ENCODE measurements at places on chromosomes 16 and 17.

DNA sequence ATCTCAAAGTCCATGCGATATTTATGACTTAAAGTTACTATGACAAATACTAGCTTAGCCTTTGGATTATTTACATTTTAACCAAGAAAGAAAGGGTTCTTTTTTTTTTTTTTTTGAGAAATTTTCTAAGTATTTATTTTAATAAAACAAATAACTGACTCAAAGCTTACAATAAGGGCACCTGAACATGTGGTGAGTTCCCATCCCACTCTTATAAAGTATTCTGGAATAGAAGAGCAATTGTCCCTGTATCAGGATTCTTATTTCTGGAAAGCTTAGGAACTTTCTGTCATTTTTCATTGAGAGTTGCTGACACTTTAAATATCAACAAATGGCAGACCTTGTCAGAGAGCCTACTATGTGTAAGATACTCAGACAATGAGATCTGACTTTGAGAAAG, 686.1 kb upstream of the SOX9 start:
- DNase-seq, result no peak

DNA sequence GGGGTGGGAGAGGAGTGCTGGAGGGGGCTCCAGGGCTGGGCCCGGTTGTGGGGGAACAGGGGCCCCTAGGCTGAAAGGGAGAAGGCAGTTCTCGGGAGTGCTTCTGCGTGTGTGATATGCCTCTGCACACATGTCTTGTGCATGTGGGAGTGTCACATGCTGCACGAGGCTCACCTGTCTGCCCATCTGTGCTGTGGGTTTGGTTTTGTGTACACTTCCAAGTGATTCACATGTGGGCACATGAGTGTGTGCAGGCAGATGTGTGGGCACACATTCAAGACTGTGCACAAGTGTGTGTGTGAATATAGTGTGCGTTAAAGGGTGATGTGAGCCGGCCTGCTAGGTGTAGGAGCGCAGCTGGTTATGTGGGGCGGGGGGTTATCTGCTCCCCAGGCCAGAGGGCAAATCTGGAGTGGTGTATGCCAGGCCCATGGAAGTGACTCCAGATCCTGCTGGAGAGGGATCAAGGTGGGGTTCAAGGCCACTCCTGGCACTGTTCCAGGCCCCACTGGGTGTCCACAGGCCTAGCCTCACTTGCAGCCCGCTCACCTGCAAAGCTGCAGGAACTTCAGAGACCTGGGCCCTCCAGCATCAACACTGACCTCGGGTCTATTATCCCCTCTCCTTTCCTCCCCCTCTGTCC, 3.8 kb upstream of the BAHCC1 start:
- no peak for DNase-seq

- DNase-seq, result no peak
Measured at GRCh38 chr16:82643136-82643535, 16.4 kb downstream of the CDH13 start.

DNA sequence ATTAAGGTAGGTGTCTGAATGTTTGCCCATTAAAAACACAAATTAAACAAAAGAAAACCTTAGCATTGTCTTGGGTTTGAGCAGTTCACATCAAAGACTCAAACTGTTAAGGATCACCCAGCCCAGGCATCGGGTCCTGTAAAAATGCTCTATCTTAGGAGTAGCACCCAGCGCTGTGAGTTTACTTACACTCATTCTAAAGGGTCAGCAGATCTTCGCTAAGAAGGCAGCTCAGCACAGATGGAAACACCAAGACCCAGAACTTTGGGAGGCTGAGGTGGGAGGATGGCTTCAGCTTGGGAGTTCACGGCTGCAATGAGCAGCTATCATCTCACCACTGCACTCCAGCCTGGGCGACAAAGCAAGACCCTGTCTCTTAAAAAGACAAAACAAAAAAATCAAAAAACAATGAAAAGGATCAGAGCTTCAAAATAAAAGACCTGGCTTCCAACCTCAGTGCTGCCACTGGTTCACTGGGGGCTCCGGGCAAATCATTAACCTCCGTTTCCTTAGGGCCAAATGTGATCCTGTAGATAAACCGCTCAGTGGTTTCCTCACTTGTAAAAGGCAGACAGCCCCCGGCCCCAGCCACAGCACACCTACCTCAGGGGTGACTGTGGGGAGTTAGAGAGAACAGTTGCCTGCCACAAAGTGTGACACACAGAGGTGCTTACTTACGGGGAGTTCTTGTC, 11.1 kb downstream of the COG1 start:
- no peak for DNase-seq

DNA sequence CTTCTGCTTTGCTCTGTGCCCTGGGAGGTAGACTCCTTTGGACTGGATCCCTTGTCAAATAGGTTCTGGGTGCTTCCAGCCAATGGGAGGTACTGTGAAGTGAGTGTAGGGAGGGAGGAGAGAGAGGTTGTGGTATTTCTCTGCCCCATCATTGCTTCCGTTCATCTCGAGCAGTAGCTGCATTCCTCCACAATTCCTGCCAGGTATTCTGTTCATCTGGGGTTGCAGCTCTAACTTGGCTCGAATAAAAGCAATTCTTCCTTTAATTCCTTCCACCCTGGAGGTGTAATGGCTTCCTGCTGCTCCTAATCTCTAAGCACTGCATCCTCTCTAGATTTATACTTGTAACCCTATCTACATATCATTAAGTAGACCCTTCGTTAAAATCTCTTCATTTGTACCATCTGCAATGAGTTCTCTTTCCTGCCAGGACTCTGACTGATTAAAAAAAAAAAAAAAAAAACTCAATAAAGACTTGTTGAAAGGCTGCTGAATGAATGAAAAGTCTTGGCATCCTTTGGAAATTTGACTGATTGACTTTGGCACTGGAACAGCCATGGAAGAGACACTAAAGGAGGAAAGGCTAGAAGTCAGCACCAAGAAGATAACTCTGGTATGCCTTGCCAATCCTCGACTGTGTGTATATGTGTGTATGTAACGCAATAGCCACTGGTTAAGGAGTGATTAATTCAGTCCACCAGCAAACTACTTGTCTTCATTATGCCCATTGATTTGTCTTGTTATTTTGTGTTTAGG, 616.9 kb upstream of the SOX9 start:
- no peak for DNase-seq

DNA sequence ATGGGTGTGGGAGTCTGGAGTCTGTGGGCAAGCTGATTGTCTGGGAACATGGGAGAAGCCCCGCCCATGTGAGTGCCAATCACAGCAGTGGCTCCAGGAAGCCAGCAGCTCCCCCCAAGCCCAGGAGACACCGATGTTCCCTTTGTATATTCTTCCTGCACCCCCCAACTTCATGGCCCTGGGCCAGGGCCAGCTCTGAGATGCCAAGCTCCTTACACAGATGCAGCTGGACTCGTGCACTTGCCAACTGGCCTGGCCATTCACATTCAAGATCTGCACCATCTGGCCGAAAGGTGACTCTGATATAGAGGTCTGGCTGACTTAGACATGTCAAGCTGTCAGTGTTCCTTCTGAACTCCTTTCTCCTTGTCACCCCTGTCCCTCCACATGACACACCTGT, 50.5 kb downstream of the CACNG5 start:
- no peak for DNase-seq

- no peak for DNase-seq
Measured at GRCh38 chr16:52229471-52229870, 317.5 kb downstream of the TOX3 start.

DNA sequence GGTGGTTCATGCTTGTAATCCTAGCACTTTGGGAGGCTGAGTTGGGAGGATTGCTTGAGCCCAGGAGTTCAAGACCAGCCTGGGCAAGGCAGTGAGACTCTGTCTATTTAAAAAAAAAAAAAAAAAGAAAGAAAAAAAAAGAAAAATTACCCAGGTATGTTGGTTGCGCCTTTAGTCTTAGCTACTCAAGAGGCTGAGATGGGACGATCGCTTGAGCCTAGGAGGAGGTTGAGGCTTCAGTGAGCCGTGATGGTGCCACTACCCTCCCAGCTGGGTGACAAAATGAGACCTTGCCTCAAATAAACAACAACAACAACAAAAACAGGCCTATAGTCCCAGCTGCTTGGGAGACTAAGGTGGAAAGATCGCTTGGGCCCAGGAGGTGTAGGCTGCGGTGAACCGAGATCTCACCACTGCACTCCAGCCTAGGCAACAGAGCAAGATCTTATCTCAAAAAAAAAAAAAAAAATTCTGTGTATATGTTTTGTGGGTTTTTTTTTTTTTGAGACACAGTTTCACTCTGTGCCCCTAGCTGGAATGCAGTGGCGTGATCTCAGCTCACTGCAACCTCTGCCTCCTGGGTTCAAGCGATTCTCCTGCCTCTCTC, 12.5 kb upstream of the ANKRD40CL start:
- no peak for DNase-seq

DNA sequence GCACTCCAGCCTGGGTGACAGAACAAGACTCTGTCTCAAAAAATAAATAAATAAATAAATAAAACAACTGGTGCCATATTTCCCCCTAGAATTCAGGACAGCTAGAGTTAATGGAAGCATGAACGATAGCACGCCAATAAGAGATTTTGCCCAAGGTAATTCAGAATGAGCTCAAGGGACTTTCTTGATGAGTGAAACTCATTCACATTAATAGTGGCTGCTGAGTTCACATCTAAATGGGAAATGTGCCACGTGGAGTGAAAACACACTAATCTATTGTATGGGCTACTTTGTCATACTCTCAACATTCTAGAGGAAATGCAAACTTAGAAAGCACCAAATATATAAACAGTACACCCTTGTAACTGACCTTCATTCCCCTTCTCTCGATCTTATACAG, 47.4 kb upstream of the PSMD7 start:
- DNase-seq, result no peak

DNA sequence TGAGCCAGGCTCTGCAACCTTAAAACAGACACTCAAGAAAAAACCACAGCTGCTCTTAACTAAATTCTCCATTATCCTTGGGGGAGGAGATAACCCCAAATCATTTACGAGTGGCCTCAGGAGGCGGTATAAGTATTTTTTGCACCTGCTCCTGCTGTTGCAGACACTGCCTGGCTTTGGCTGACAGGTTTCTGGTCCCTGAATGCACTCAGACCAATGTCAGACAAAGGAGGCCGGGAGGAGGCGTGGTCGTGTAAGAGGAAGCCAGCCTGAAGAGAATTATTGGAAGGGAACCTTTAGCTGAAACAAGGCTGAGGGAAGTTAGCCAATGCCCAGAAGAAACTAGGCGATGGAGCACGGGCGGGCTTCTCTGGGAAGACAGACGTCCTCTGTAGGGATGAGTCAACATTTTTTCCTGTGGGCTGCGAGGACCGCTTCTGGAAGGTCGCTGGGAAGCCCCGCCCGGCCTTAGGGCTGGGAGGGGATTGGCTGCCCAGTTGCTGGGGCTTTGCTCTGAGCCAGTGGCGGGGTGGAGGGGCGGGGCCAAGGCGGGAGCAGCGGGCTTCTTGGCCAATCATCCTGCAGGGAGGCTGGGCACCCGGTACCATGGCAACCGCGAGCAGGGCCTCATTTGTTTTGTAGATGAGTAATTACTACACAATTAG, 82.3 kb downstream of the CCDC182 start:
- peak; percentile 92 for DNase-seq

DNA sequence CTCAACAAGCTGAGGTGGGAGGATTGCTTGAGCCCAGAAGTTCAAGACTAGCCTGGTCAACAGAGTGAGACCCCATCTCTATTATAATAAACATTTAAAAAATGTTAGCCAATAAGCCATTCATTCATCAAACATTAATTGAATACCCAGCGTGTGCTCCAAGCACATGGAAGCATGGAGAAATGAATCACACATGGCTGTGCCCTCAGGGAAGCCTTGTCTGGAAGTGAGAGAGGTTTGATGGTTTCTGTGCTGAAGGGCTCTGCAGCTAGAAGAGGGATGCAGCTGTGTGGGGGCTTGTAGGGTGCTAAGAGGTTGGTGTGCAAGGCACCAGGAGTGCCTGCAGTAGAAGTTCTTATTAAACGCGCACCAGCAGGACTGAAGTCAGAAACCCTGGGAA, 11.2 kb downstream of the CYB5D2 start:
- DNase-seq, result no peak

DNA sequence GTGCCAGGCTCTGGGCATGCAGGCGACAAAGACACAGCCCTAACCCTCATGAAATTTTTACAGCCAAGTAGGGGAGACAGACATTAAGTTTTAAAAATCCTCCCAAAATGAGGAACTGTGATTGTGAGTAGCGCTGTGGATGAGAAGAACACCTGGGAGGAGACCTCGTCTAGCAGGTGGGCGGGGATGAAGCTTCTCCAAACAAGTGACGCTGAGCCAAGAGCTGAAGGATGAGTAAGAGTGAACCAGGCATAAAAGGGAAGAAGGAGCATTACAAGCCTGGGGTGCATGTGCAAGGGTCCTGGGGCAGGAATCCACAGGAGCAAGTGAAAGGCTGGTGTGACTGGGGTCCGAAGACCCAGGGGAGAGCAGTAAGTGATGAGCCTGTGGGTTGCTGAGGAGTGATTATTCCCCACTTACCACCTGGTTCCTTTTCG, 149.4 kb upstream of the HS3ST2 start:
- no peak for DNase-seq

GRCh38 chr16:266258-267164, 9.2 kb downstream of the RGS11 start:
- no peak for DNase-seq

DNA sequence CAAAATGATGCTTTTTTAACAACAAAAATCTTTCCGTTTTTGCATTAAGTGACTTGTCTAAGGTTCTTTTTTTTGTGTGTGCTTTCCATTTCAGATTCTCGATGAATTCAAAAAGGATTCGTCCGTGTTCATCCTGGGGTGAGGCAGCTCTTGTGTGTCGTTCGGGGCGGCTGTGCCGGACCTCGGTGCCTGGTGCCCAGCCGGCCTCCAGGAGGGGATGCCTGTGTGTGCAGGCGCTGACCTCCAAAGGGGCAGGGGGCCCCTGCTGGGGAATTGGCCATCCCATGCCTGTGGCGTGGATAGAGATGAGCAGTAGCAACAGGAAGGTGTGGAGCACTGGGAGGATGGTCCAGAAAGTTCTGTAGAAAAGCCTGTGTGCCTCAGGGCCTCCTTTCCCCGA, 101.7 kb downstream of the PLCG2 start:
- no peak for DNase-seq

DNA sequence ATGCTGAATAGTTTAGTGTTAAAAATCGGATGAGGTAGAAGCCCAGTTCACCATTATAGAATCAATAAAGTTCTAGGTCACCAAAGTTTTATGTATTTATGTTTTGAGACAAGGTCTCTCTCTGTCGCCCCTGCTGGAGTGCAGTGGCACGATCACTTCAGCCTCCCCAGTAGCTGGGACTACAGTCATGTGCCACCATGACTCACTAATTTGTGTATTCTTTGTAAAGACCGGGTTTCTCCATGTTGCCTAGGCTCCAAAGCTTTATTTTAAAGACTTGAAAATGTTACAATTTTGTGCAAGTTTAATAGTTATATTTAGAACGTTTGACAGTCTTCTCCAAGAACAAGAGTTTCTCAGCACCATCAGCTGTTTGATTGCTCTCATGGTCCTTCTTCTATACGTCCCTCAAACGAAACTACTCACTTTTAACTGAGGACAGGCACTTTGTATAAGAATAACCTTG, 32.1 kb downstream of the NDE1 start:
- peak; percentile 43 for DNase-seq

DNA sequence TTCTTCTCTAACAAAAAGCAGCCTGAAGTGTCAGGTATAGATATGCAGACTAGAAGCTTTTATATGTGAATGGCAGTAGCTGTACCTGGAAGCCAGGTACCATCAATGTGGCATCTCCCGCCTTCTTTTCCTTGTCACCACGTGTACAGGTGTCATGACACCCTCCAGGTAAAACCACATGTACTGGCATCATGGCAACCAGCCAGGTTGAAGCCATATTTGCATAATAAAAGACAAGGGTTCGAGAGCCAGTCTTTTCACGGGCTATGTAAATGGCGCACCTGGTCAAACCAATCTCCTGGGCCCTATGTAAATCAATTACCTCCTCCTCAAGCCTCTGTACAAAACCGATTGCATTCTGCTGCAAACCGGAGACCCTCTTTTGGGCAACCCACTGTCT, 541.3 kb downstream of the CDH11 start:
- no peak for DNase-seq
